Lung microvascular endothelial cell (primary cell): ENCODE measurements at places on chromosomes 12 and 14. TPM values are rescaled to one million over a fixed set of nuclear protein-coding genes. Genes with fewer than 3 reads are reported as not detected.

- no peak for DNase-seq
Observed at GRCh38 chr14:100581228-100582145, 5.7 kb downstream of the BEGAIN start.

DNA sequence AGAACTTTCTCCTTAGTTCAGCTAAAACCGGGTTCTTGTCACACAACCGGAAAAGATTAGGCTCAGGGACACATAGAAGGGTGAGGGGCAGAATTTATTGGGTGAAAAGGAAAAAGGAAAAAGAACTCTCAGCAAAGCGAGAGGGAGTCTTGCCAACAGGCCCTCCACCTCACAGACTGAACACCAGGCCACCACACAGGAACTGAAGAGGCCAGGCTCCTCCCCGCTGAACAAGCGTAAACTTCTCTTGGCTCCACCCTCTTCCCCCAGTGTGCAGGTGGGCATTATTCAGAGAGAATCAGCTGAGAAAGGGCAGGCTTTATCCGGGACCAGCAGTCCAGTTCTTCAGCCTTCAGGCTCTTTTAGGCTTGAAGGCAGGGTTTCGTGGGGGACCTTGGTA lies 125.6 kb upstream of the FGD4 start:
- DNase-seq: peak; percentile 11

- peak; percentile 99 for DNase-seq
Observed at GRCh38 chr12:104604070-104604994, 147.6 kb downstream of the CHST11 start.

- no peak for DNase-seq
Observed at GRCh38 chr14:24162093-24162492, 1.0 kb downstream of the IRF9 start.

GRCh38 chr14:94685166-94685581 lies 73.0 kb downstream of the SERPINA3 start:
- no peak for DNase-seq

GRCh38 chr14:20632831-20633691 lies 8.4 kb downstream of the OR6S1 start:
- peak; percentile 62 for DNase-seq

DNA sequence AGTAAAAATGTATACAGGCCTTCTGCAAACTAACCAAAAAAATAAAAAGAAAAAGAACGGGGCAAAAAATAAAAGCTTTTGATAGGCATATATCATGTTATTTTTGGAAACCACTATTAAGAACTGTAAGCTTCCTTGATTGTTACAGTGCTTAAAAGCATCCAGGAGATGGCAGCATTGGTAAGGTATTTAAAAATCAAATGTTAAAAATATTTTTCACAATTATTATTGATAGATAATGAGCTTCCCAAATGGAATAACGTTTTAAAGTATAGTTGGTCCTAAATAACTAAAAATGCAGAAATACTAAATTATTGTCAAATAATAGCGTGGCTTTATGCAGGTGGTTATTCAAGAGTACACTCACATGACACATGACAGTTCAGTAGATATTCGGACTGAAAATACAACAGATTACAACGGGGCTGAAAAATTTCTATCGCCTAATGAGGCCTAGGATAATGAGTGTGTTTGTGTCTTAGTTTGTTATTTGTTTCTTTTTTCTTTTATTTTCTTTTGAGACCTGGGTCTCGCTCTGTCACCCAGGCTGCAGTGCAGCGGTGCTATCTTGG lies 127.2 kb upstream of the ATF7IP start:
- DNase-seq: peak; percentile 64

GRCh38 chr12:103144278-103144677 lies 186.8 kb downstream of the ASCL1 start:
- DNase-seq: no peak

- no peak for DNase-seq
Observed at GRCh38 chr12:107779077-107779831, 4.8 kb downstream of the ASCL4 start.

GRCh38 chr14:98580131-98580678 lies 691.8 kb downstream of the BCL11B start:
- DNase-seq: no peak

- DNase-seq: no peak
Observed at GRCh38 chr14:68800390-68800789, 7.5 kb upstream of the ZFP36L1 start.

DNA sequence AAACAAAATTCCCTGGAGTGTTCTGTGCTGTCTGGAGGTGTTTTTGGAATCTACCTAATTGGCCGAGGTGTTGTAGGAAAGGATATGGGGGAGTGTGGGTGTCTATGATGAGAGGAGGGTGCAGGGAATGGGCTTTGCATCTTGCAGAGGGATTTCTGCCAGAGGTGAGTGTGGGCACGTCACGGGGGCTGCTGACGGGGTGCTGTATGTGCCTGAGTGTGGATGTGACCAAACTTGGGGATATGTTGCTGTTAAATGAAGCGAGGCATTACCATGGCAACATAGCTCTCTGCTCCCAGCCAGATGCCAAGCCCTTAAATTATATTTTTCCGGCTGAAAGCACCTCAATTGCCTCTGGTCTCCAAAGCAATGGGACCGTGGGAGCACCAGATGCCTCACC lies 44.3 kb upstream of the SPTLC2 start:
- no peak for DNase-seq

- DNase-seq: peak; percentile 92
Observed at GRCh38 chr14:73785834-73786635, 65.6 kb upstream of the PTGR2 start.

GRCh38 chr12:5000658-5001385 lies 42.9 kb upstream of the KCNA5 start:
- no peak for DNase-seq

DNA sequence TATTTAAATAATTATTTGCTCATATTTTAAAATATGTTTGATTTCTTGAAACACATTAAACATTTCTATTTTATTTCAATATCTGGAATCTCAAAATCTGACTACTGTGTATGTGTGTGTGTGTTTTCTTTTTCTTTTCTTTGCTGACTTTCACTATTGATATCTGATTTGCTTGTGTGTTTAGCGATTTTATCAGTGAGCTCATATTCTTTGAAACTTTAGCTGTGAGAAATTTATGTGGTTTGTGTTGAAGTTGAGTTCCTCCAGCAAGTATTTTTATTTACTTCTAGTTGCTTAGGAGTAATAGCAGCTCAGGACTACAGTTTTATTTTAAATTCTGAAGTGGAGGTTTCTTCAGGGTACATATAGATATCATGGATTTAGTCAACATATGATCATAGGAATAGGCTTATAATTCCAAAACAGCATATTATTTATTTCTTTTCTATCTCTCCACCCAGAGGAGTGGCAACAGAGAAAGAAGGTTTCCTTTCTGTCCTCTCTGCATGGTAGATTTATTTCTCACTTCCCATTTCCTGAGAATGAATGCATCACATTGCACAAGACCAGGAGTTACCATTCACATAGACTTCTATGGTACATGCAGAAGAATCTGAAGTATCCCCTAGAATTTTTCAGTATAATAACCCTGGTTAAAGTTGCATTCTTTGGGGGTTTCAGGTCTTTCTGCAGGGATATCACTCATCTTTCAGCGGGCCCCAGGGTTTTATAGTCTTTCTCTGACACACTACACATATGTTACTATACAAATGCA lies 60.5 kb downstream of the PTPRQ start:
- no peak for DNase-seq

DNA sequence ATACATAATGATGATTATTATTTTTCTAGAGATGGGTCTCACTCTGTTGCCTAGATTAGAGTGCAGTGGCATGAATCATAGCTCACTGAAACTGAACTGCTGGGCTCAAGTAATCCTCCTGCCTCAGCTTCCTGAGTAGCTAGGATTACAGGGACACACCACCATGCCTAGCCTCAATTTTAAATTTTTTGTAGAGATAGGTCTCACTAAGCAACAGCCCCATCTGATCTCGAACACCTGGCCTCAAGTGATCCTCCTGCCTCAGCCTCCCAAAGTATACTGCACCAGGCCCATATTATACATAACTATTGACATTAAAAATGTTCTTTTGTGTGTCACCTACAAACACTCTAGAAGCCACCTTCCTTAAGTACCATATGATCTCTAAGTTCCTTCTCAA lies 3.4 kb downstream of the TXNRD1 start:
- peak; percentile 77 for DNase-seq

GRCh38 chr12:66341126-66341525 lies 38.8 kb downstream of the HELB start:
- no peak for DNase-seq

DNA sequence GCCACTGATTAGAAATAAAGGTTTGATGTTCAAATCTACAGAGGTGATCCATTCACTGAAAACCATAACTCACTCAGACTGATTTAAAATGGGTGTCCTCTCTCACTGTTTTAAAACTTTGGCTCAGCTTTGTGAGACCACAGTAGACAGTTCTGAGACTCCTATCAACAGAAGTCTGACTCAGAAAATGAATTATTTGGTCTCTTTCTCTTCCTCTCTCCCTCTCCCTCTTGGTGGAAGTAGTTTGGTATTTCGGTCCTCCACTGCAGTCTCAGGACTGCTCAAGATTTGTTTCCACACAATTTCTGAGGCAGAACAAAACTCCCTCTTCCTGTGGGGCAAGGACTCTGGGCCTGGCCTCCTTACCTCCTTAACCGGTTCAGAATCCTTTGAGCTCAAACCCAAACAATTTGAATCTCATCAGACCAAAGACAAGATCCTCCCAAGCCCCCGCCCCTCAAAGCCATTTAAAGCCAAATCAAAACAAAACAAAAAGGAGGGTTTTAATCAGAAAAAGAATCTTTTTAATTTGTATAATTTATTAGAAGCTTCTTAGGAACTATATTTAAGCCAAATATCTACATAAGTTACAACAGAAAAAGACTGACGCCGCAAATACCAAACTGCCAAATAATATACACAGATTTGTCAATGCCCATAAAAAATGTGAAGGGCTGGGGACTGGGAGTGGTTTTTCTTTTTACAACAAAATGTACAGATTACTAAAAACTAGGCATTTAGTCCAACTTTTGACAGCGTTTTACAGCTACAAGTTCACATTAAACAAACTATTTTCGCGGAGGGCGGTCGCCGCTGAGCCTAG lies 3.9 kb downstream of the NKX2-1 start:
- DNase-seq: no peak

GRCh38 chr12:34306133-34306830 lies 284.0 kb downstream of the ALG10 start:
- DNase-seq: no peak

- no peak for DNase-seq
Observed at GRCh38 chr12:94534774-94535509, 75.3 kb upstream of the CEP83 start.

DNA sequence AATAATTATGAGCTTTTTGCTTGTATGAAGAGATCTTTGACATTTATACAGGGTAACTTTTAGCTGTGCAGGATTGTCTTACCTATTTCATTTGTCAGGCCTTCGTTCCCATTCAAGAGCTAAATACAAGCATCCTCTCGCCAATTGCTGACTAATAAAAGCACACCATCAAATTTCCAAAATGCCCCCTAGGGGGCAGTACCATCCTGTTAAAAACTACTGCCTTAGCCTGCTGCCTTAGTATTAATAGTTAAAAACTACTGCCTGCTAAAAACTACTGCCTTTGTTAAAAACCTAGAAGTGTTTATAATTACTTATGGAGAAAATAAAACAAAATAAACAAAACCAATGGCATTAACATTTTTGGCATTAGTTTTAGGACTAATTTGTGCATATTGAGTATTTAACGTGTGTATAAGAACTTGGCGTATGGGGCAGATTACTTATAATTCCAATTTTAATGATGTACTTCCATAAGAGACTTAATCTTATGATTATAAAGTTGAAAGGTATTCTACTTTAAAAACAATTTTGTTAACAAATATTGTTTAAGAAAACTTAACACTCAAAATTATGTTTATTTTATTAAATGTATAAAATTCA lies 3.0 kb upstream of the IFI27L2 start:
- peak; percentile 74 for DNase-seq

DNA sequence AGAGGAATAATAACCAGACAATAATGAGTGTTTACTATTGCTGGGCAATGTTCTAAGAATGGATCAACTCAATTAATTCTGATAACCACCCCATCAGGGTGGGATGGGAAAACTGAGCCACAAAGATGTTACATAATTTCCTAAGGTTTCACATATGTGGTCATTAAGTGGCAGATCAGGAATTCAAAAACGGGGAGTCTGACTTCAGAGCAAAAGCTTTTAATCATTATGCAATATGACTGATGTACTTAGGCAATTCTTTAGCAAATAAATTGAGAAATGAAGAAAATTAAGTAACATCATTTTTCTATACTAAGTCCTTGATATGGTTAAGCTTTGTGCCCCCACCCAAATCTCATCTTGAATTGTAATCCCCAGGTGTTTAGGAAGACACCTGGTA lies 53.4 kb downstream of the PLCZ1 start:
- no peak for DNase-seq

SLC25A21 gene
- total RNA-seq: 0.20 and 0.87 TPM in 2 replicates

PPFIA2 gene
- total RNA-seq: not detected in 2 replicates

KRT75 gene
- not detected in 2 replicates for total RNA-seq

PTGER2 gene
- under 0.01 TPM in 1 of 2 replicates, not detected in the other for total RNA-seq

TPCN1 gene
- total RNA-seq: 3.8 and 4.6 TPM in 2 replicates

CD163 gene
- total RNA-seq: under 0.01 TPM in 1 of 2 replicates, not detected in the other

SDS gene
- not detected in 2 replicates for total RNA-seq

OR8S1 gene
- total RNA-seq: not detected in 2 replicates
